Stimulated activated CD8-positive, alpha-beta memory T cell treated with anti-CD3 and anti-CD28 coated beads, Interleukin-15, amount 100 ng/mL, for 1 hour (primary cell): ENCODE measurements at places on chromosomes 11 and 22.

DNA sequence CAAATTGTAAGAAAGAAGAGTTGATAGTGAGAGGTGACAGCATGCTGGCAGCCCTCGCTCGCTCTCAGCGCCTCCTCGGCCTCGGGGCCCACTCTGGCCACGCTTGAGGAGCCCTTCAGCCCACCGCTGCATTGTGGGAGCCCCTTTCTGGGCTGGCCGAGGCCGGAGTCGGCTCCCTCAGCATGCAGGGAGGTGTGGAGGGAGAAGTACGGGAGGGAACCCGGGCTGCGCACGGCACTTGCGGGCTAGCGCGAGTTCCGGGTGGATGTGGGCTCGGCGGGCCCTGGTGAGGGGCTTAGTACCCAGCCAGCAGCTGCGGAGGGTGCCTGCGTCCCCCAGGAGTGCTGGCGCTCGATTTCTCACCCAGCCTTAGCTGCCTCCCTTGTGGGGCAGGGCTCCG lies 539.7 kb upstream of the CCDC179 start:
- DNase-seq: no peak

DNA sequence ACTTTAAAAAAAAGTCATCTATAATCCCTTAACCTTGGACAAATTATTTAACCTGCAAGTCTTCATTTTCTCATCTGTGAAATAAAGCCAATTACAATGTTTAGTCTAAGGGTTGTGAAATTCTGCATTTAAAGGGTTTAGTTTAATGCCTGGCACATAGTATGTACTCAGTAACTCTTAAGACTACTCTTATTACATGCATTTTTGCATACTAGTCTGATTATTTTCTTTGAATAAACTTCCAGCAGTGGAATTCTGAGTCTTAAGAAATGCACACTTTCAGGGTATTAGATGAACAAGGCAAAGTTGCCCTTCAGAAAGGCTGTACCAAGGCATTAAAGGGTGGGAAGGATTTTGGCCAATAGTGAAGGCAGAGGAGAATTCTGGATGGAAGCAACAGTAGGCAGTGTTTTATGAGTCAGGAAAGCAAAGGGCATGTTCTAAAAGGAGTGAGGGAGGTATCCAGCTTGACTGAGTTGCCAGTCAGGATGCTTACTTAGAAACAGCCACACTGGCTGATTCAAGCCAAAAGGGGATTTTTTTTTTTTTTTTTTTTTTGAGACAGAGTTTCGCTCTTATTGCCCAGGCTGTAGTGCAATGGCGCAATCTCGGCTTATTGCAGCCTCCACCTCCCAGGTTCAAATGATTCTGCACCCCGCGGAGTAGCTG lies 50.5 kb downstream of the SWAP70 start:
- no peak for DNase-seq

- no peak for DNase-seq
These were observed 44.5 kb downstream of the ANO1 start for GRCh38 chr11:70122490-70123198.

DNA sequence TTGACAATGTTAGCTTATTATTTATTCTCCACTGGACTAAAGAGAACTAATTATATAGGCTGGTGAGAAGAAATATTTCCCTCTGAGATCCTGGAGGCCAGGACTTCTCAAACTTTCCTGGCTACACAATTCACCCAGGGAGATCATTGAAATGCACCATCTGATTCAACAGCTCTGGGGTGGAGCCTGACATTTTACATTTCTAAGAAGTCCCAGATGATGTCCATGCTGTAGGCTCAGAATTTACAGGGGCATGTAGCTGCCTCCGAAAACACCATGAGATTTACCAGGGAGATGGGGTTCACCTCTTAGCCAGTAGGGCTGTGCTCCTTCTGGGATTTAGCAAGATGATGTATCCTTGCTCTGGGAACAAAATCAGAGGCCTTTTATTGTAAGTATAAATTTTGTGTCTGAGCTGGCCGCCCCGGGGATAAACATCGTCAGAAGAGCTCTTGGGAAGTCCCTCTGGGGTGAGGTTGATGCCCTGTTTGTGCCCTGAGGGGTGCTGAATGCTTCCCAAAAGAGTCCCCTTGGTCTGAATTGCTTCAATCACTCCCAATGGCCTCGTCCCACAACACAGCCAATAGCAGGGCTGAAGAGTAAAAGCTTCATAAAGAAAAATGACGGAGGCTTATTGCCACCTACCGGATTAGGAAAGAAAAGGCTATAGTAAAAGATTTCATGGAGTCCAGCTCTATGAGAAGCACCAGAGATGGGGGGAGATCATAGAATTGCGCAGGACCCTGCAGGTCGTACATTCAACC lies 33.4 kb upstream of the API5 start:
- no peak for DNase-seq

DNA sequence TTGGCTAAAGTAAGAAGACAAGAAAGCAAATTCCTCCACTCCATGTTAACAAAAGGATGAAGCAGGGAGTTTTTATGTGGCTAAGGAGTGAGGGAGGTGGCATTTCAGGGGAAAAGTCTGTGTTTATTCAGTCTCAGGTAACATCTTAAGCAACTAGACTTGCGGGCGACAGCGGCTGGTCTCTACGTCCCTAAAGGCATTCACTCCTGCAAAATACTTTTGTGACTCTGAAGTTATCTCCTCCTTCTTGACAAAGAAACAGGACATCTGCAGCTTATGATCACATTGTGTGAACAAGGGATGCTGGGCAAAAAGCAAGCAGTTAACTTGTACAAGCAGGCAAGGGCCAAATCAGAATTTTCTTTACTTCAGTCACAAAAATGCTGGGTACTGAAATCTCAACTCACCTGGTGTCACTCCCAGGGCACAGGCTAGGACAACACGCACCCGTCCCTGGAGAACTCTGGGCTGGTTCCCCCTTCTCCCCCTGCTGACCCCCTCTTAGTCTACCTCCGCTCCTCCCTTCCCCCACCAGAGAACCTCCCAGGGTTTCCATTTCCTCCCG lies 38.3 kb downstream of the IGLL5 start:
- DNase-seq: no peak

GRCh38 chr22:50521710-50522109 lies 3.7 kb downstream of the SCO2 start:
- no peak for DNase-seq

DNA sequence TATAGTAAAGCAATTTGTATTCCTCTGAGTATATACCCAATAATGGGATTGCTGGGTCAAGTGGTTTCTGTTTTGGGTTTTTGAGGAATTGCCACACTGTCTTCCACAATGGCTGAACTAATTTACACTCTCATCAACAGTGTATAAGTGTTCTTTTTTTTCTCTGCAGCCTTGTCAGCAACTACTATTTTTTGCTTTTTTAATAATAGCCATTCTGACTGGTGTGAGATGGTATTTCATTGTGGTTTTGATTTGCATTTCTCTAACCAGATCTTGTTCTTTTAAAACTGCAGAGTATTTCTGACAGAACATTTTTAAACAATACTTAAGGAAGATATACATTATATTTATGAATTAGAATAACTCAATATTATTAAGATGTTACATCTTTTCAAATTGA lies 1140.5 kb upstream of the CNTN5 start:
- no peak for DNase-seq

DNA sequence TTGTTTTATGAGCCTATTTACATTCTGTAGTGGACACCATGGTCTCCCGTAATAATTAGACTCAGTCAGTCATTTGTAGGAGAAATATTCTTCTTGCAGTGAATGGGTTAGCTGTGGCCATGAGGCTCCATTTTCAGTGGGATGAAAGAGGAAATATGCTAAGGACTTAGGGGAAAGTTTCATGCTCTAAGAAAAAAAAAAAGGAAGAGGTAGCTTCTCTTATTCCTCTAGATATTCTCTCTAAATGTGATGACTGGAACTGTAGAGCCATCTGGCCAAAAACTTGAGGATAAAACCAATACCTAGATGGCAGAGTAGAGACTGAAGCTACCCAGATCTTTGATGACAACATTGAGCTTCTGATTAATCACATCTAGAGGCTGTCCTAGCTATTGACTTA lies 75.8 kb upstream of the SESN3 start:
- DNase-seq: no peak

DNA sequence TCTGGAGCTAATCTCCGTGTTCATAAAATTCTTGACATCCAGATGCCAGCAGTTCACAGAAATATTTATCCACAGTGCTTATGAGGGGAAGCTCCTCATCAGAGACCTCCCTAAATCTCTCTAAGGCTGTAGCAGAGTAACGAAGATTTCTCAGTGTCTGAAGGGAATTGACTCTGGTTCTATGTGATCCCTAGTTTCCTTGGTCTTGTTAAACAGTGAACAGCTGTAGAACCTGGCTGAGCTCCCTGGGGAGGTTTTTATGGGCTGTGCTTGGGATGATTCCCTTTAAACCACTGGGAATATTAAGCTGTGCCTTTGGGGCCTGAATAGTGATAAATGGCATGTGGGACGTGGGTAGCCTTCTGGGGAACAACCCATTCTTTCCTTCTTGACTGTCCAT lies 43.7 kb upstream of the ARHGAP20 start:
- no peak for DNase-seq

GRCh38 chr22:23223569-23224317 lies 43.4 kb downstream of the BCR start:
- no peak for DNase-seq

DNA sequence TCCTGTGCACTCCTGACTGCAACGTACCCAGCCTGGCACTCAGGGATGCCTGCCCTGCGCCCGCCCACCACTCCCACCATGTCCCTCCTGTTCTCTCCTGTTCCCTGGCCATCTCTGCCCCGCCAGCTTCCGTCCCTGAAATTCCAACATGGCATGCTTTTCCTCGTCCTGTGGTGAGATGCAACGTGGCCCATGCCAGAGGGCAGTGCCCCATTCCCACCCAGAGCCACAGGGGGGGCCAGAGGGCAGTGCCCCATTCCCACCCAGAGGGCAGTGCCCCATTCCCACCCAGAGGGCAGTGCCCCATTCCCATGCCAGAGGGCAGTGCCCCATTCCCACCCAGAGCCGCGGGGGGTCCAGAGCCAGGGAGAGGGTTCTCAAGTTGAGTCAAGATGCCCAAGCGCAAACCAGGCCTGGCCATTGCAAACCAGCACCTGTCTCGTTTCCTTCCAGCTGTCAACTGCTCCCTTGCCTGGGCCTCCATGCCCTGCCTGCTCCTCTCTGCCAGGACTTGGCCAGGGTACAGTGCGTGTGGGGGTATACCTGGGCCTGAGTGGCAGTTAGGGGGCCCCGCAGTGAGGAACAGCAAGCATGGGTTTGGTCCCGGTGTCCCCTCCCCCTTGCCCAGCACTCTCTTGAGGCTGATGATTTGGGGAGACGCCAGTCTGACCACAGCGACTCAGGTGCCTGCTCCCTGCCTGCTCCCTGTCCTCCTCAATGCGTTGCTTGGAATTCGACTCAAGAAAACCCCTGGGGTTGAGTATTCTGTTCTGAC lies 14.6 kb downstream of the B3GAT1 start:
- no peak for DNase-seq

GRCh38 chr22:29838599-29838956 lies 504 bp upstream of the ASCC2 start:
- DNase-seq: no peak

GRCh38 chr11:119533921-119534736 lies 111.2 kb upstream of the THY1 start:
- DNase-seq: peak; percentile 14

GRCh38 chr11:65172600-65172999 lies 2.6 kb downstream of the SPDYC start:
- no peak for DNase-seq

DNA sequence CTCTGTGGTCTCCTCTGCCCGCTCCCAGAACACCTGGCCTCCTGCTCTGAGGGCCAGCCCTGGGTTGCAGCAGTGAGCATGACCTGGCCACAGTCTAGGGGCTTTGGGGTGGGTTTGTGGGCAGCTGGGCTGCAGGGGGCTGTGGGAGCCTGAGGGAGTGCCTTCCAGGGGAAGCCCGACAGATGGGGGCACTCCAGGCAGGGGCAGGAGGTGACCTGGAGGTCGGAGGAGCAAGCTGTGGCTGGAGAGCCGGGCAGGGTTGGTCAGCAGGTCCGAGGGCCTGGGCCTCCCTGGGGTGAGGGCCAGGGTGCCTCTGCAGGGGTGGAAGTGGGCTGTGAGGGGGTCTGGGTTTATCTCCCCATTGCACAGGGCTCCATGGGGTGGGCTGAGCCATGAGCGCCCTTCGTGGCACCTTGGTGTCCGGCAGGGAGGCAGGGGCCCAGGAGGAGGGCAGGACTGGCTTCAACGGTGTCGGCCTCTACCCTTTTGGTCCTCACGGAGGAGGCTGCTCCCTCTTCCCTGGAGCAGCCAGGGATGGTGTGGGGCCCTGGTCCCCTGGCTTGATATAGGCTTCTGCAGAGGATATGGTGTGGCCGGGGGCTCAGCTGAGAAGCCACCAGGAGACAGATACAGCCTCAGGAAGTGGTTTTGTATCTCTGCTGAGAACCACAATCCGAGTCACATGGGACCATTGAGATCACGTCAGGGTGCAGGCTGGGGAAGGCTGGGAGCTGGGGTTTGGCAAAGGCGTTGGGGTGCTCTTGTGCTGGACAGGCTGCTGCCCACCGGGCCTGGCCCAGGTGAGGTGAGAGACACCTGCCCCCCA lies 22.3 kb downstream of the KCNQ1 start:
- peak; percentile 20 for DNase-seq

DNA sequence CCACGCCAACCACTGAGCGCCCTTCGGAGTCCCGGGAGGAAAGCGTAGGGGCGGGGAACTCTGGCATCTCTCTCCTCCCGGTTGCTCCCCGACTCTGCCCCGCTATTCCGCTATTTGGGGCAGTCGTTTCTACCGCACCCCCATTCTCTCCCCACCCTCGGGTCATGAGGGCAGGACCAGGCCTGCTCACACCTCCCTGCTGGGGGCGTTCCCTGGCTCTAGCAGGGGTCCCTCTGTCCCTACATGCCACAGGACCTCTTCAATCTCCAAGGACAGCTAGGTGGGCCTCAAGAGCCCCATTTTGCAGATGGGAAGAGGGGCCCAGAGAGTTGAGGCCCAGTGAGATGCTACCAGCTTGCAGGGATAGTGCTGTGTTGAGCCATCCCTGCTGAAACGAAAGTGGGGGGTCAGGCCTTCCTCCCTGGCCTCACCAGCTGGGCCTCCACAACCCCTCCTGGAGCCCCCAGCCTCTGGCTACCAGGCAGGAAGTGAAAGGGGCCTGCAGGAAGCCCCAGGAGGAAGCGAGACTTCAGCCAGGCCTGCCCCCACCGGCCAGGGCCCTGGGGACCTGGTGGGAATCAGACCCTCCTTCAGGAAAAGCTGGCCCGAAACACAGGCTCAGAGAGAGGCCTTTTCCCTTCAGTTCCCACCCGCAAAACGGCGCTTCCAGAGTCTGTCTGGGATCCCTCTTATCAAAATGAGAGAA lies 5.5 kb upstream of the SHISA8 start:
- no peak for DNase-seq

DNA sequence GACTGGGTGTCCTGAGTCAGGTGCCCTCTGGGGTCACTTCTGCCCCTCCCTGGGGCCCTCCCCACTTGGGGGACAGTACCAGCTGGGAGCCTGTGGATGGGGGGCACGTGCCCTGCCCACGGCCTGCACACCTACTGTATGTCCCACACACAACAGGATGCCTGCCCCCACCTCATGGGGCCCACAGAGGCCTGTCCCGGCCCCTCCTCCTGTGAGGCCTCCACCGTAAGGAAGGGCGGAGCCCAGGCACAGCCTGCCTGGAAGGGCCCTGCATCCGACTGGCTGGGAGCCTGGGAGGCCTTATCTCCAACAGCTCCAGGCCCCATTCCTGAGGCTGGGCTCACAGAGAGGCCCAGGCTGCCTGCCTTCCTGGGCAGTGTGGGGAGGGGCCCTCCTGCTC lies 47.8 kb downstream of the BRSK2 start:
- DNase-seq: no peak
